ENCODE measurements at places on chromosomes 12 and 14.

DNA sequence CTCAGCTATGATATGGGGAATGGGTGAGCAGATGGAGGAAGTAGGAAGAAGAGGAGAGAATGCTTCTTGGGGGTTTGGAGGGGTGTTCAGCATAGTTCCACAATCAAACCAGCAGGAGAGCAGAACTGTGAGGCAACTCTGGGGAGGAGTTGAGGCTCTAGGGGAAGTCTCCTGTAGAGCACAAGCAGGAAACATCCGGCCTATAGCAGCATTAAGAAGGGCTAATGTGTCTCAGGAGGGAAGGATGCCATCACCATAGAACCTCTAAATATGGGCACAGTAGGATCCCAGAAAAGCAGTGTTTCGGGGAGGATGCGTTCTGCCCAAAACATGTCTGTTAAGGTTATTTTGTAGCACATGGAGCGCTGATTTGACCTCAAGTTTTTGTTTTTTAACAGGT lies 8.4 kb upstream of the SALL2 start:
- DNase-seq = no peak

- DNase-seq = no peak
Observed at GRCh38 chr12:26058818-26059217, 66.0 kb downstream of the BHLHE41 start.

DNA sequence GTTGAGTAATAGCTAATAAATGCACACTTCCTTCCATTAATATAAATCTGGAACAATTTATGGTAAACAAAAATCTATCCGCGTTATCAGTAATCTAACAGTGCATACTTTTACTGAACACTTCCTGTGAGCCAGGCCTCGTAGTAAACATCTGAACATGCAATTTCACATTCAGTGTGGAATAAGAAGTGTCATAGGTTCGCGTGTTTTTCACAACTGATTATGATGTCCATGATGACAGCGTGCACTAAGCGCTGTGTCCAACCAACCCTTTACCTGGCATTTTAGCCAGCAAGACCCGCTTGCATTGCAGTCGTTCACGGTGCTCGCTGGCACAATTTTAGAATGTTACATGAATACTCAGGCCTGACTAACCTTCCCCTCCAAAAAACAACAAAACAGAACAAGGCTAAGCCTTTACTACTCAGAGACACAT lies 2.1 kb downstream of the PNMA1 start:
- no peak for DNase-seq

GRCh38 chr14:101008196-101008595 lies 104.7 kb upstream of the RTL1 start:
- no peak for DNase-seq

GRCh38 chr12:131864469-131864868 lies 30.0 kb upstream of the ULK1 start:
- DNase-seq = no peak

Data from CD4-positive, alpha-beta T cell treated with Interleukin-4 for 1 hour (primary cell).